ENCODE measurements at places on chromosomes 4 and X.

GRCh38 chrX:124045109-124045508, 83.6 kb downstream of the STAG2 start:
- DNase-seq: no peak

- DNase-seq: no peak
These were observed 60.3 kb upstream of the HSD17B10 start for GRCh38 chrX:53494436-53494835.

- no peak for DNase-seq
These were observed 387.3 kb downstream of the SPRY1 start for GRCh38 chr4:123783921-123784320.

DNA sequence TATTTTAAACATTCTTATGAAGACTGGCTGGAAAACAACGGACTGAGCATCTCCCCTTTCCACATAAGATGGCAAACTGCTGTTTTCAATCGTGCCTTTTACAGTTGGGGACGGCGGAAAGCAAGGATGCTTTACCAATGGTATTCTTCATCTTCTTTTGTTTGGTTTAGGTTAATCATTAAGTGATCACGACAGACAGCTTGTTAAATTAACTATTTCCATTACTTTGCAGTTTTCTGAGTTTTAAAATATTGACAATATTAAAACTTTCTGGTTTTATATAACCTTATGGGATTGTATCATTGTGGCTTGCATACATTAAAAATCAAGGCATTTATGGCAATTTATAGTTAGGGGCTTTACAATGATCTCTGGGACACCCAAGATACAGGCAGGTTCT, 3.8 kb downstream of the MBTPS2 start:
- no peak for DNase-seq

DNA sequence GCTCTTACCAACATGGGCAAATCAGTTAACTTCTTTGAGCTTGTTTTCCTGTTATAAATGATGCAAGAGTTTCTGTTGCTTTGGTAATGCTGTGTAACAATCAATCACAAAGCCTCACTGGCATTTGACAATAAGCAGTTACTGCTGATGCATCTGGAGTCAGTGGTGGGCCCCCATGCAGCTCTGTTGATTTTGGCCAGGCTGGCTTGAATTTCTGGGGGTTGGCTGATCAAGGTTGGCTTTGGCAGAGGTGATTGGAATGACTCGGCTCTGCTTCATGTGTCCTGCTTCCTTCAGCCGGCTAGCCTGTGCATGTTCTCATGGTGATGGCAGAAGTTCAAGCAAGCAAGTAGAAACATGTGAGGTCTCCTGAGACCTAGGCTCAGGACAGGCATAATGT, 90.4 kb downstream of the PHEX start:
- DNase-seq: no peak

DNA sequence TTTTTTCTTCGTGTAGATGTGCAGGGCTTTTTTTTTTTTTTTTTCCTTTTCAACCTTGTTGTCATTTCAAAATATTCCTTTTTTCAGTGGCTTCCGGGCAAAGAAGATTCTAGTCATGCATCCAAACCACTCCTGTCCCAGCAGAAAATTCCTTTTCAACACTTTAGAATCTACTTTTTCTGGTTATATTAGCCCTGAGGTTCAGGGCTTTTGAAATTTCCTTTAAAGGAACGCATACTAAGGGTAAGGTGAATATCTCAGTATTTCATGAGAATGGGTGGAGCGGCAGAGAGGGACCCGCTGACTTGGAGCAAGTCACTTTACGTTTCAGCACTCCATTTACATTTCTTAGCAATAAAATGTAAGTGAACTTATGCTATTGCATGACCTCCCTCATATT, 15.6 kb upstream of the TENM3 start:
- no peak for DNase-seq

All from CD4-positive, alpha-beta T cell treated with Interleukin-2 at 100 ng/mL for 4 hours (primary cell).